ENCODE measurements at places on chromosomes 12 and 14.
A peak's percentile ranks its signal among the peaks of the same experiment; 100 is the strongest.

DNA sequence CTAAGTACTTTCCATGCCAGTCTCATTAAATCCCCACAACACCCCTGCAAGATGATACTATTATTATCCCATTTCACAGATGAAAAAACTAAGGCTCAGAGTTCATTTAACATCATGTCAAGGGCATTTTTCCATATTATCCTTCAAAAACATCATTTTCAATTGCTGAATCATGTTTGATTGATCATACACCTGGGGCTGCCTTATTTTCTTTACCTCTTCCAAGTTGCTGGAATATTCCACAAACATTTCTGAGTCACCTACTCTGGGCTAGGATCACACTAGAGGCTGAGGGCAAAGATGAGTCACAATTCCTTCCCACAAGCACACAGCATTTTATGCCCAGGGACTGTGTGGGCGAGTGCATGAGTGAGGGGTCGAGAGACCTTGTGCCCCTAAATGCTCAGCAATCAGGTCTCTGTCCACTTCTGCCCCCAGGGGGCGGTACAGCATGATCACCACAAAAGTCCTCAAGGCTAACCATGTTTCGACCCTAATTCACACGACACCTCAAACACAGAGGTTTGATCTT is 14.1 kb upstream of the TMEM119 start:
- DNase-seq = peak; percentile 37

GRCh38 chr14:32821964-32822653 is 116.6 kb upstream of the NPAS3 start:
- DNase-seq = no peak

GRCh38 chr12:29030006-29030405 is 119.1 kb upstream of the FAR2 start:
- no peak for DNase-seq

GRCh38 chr14:54577977-54578376 is 11.0 kb downstream of the SAMD4A start:
- no peak for DNase-seq

- no peak for DNase-seq
Measured at GRCh38 chr12:19177754-19178153, 48.2 kb downstream of the PLEKHA5 start.

- DNase-seq = no peak
Measured at GRCh38 chr12:88207921-88208620, 66.0 kb downstream of the TMTC3 start.

DNA sequence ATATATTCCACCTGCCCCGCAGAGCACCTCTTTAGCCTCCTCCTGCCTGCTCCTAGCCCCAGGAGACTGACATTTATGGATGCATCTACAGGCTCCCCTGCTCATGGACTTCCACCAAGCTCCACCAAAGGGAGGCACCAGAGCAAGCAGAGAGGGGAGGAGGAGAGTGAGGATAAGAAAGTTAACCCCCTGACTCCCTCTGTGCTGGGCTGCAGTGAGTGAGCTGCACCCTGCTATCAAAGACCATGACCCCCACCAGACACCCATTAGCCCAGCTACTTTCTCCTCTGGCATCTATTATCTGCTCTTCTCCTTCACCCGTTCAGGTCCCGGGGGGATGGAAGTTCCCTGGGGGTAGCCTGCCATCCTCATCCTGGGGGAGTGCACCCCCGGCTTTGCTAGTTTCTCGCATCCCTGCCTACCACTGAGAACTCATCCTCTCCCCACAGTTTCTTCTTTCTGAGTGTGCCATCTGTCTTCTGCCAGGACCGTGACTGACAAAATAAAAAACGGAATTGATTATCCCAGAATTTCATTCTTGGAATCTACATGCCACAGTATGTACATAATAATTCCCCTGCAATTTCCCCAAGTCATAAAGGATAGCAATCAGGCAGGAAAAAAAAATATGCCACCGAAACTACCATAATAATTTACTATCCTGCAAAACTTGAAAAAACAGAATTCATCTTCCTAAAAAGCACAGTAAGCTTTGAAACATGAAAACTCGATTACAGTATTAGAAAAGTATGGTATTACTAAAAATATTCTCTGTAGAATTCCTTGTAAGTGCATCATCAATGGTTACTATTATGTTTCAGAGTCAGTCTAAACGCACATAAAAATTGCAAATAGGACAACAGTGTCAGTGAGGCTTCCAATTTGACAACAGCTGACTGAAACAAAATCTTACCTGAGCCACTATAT is 45.2 kb downstream of the FOXN3 start:
- no peak for DNase-seq

DNA sequence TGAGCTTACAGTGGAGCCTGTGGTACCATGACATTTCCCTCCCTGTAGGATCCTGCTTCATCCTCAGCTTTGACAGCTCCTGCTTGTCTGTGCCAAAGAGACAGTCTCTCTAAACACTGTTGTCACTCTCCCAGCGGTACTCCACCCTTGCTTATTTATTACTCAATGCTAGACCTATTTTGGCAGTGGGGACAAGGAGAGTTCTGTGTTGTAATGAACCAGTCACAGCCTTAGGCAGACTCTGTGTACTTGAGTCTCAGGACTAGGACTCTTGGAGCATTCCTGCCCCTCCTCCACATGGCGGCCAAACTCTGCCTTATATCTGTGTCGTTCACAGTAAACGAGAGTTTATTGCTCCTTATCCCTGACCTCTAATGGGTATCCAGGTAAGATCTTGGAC is 70.9 kb downstream of the PIK3C2G start:
- DNase-seq = no peak

DNA sequence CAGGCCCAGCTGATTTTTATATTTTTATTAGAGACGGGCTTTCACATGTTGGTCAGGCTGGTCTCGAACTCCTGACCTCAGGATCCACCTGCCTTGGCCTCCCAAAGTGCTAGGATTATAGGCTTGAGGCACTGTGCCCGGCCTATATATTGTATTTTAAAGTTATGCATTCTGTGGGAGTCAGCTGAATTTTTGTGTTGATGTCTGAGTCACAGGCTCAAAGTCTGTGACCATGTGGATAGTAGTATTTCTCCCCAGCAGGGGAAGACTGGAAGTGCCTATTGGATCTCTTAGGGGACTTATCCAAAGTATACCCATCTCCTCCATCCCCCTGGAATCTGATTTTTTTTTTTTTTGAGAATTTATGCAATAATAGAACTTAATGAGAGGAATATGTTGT is 43.8 kb upstream of the ATF1 start:
- DNase-seq = no peak

- DNase-seq = no peak
Measured at GRCh38 chr14:75138492-75138891, 11.6 kb upstream of the NEK9 start.

DNA sequence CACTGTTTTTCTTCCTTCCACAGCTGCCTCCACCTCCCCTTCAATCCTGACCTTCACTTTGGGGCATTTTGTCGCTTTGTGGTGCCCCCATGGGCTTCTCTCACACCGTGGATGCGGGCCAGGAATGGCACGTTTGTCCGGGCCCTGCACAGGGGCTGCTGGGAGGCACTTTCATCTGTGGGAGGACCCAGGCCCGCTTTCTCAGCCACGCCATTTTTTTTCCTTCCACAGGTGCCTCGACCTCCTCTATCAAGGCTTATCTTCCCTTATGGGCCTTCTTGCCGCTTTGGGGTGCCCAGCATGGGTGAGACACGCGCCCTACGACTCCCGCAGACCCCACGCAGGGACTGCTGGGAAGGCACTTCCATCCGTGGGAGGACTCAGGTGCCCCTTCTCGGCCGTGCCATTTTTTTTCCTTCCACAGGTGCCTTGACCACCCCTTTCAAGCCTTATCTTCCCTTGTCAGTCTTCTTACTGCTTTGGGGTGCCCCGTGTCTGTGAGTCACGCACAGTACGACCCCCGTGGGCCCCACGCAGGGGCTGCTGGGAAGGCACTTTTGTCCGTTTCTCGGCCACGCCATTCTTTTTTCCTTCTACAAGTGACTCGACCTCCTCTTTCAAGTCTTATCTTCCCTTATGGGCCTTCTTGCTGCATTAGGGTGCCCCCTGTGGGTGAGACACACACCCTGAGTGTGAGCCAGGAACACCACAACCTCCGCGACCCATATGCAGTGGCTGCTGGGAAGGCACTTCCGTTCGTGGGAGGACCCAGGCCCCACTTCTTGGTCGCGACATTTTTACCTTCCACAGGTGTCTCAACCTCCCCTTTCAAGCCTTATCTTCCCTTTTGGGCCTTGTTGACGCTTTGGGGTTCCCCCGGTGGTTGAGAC is 270.7 kb downstream of the ALG10 start:
- no peak for DNase-seq

DNA sequence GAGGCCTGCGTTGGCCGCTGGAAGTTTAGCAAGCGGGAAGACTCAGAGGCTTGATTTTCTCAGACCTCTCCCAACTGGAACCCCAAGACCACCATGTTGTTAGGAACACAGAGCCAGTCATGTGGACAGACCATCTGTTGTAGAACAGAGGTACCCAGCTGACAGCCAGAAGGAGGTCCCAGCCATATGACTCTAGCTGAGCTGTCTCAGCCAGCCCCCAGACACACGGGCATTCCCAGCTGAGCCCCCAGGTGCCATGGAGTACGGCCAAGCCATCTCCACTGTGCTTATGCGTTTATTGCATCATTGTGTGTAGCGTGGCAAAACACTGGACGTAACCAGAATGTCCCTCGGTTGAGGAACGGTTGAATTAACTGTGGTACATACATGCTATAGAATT is 421.9 kb downstream of the TMEM132D start:
- DNase-seq = no peak

DNA sequence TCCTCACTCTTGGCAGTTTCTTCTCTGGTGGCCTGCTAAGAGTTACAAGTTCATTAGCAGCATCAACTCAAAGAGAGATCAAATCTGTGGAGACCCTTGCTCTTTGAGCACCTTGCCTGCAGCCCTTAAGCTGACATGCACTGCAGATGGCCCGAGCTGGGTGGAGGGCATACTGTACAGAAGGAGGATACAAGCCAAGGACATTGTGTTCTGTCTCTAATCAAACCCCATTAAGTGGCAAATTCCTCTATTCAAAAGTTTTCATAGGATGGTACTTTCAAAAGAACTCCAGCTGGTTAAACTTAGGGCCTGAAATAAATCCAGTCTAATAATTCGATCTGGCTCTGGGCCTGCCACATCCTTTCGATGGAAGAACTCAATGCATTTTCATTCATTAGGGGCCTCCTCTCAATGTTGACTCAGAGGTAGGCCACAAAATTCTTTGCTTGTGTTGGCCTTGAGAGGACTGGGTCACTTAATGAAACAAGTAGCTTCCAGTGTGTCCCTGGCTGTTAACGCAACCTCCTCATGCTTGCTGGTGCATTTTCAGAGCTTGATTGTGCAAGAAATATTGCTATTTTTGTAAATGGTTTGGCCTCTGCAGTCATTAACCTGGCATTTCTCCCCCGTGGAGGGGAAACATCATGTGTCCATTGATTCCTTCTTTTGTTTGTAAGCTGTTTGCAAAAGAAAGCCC is 318.2 kb downstream of the NUAK1 start:
- DNase-seq = no peak

GRCh38 chr12:42677461-42677860 is 87.9 kb upstream of the PRICKLE1 start:
- no peak for DNase-seq

DNA sequence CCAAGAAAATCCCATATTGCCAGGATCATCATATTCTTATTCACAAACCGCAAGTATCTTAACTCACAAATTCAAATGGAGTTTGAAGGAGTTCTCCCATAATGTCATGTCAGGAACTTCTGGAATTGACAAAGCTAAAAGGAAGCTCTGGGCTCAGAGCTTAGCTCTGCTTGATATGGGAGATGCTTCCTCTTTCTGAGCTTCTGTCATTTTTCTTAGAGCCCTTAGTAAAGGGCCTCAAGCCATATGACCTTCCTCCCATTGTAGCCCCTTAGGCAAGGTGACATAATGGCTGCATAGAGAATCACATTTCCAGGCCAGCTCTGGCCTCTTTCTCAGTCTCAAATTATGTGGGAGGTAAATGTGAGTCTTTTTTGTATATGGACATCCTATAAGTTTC is 40.9 kb downstream of the SLC4A8 start:
- no peak for DNase-seq

DNA sequence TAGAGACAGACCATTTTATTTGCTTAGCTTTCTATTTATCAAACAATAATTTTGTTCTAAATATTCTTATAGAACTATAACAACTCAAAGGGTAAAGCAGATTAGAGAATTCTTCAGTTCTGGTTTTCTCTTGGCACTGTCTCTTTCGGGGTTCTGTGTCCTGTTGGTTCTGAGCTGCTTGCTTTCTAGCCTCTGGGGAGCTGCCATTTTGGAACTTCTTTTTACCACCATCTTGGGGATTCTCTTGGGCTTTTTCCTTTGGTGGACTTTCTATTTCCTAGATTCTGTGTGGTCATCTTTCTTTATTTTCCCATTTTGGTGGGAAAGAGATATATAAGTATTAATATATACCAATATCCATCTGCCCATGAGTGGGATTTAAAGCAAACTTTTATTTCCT is 467.7 kb downstream of the PCNX1 start:
- no peak for DNase-seq

DNA sequence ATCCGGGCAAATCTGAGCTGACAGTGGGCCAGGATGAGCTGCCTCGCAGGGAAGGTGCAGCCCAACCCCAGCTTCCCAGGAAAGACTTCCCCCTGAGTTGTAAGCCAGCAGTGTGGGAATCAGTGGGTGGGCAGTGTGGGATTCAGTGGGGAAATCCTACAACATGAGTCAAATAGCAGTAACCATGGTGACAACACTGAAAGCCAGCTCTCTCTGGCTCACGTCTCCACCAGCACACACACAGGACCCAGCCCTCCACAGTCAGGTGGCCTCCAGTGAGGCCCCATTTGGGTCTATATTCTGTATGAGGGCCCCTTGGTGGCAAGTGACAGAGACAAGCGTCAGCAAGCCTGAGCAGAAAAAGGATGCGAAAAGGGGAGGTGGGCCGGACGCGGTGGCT is 6.0 kb upstream of the LGALS3 start:
- DNase-seq = no peak

DNA sequence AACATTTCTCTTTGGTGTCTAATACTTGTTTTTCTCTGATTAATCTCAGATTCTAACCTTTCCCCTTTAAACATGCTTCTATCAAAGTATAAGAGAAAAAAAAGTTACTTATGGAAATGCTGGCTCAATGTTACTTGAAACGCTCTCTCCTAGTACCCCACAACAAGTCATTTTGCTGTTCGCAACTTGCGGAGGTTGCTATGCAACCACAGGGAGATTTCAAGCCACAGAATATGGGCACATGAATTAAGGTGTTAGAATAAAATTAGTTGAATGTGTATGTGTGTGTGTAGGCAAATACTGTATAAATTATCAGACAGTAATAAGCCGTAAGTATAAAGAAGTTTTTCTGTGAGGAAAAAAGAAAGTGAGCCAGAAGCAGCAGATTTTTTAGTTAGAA is 80.6 kb downstream of the CCDC59 start:
- no peak for DNase-seq

DNA sequence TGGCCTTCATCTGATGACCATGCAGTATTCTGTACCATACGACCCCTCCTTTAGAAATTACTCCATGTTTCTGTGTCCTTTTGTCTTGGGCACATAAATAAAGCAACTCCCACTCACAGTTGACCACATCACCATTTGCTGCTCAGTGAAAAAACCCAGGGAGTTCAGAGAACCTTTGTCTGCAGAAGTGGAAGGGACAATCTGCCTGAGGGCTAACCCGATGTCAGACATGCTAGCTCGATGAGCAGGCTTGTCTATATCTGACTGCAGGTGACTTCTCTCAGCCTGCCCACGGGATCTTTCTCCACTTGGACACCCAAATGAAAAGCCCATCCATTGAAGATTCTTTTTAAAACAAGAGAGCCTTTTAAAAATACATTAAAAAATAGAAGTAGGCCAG is 45.7 kb upstream of the GRIP1 start:
- no peak for DNase-seq

All from nephron progenitor cell (in vitro differentiated cells).